ENCODE measurements at places on chromosomes 1 and 21.

- DNase-seq: no peak
These were observed 24.7 kb downstream of the ATP1A1 start for GRCh38 chr1:116397728-116398127.

DNA sequence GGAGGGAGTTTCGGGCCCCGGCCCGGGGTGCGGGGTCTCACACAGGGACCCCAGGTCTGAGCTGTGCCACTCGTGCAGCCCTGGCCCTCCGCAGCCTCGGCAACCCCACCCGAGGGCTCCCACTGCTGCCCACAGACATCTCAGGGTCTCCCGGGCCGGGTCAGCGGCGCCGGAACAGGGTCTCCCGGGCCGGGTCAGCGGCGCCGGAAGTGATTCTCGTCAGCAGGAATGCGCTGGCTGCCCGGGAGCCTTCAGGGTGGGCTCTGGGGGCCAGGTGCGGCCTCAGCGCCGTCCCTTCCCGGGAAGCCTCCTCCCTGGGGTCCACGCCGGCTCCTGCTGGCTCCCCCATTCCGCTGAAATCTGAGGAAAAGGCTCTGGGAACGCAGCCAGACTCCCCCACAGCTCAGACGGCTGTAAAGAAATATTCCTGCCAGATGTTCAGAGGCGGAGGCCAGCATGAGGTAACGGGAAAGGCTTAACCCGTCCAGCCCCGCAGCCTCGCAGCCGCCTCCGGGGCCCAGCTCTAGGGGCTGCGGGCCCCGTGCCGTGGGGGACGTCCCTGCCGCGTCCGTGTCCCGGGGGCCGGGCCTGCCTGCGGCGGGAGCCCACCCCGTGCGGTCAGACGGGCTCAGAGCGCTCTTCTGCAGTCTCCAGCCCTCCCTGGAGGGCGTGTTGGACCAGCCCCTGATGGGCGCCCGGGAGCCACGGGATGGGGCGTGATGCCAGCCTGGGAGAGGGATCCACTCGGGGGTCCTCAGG lies 8.7 kb upstream of the COL6A1 start:
- DNase-seq: no peak

GRCh38 chr21:39010629-39011404 lies 172.4 kb downstream of the PSMG1 start:
- no peak for DNase-seq

DNA sequence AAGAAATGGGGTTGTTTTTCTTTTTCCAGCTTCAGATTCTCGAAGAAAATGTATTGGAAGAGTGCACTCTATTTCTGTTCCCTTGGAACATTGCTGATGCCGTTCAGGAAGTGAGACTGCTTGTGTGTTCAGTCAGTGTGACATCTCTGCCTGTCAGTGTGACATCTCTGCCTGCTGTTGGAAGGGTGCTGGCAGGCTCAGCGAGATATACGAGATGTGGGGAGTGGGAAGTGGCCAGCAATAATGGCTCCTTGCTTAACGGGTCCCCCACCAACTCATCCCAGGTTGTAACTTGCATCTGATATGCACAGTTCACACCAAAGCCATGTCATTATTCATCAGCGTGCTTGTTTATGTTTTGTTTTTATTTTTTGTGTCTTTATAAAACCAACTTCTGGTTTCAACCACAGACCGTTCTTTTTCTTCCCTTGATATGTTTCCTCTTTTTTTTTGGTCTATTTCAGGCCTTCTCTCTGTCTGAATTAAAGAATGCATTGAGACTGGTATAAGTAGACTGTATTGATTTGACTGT lies 145.4 kb downstream of the GALNT2 start:
- DNase-seq: no peak

- no peak for DNase-seq
These were observed 193.2 kb downstream of the DHRS3 start for GRCh38 chr1:12424793-12425192.

DNA sequence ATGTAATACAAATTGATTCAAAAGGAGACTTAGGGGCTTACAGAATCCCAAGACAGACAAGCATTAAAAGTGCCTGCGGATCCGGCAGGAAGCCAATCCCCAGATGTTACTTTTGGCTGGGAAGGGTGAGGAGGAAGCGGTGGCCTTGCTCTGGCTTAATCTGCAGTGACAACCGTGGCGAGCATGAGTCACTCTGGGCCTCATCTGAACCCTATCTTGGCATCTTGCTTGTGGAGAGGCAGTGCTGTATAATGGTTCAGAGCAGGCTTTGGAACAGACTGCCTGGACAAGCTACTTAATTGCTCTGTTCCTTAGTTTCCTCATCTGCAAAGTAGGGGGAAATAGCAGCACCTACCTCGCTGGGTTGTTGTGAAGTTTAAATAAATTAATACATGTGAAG lies 74.1 kb downstream of the XCL2 start:
- peak; percentile 54 for DNase-seq

Data from activated CD4-positive, alpha-beta T cell treated with anti-CD3 and anti-CD28 coated beads, Interleukin-2, amount 50 U/mL, for 48 hours (primary cell).